NCI-H2081 (cell line): ENCODE measurements at places on chromosomes 11 and 22.
A peak's percentile ranks its signal among the peaks of the same experiment; 100 is the strongest.

DNA sequence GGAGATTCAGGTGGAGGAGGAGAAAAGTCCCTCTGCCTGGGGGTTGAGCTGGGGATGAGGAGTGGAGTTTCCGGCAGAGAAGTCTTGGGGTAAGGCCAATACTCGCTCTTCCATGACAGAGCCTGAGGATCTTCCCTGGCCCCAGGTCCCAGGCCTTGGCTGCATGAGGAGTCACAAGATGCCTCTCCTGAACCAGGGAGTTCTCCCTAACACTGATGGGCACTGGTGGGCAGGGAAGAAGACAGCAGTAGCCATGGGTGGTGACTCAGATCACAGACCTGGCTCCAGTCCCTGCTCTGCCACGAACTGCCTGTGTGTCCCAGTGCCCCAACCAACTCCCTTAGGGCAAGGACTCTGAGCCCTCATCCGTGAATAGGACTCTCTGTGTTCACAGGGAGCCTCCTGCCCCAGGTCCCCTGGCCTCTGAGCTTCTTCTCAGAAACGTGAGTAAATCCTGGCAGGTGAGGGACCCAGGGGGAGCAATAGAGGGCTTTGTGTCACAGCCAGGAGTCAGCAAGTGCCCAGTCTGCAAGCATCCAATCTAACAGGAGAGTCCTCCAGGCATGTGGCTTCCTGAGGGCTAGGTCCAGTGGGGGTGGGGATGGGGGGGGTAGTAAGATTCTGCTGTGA, 45.5 kb upstream of the FTH1 start:
- no peak for DNase-seq

GRCh38 chr11:76824083-76824939, 36.4 kb upstream of the ACER3 start:
- DNase-seq, result no peak

DNA sequence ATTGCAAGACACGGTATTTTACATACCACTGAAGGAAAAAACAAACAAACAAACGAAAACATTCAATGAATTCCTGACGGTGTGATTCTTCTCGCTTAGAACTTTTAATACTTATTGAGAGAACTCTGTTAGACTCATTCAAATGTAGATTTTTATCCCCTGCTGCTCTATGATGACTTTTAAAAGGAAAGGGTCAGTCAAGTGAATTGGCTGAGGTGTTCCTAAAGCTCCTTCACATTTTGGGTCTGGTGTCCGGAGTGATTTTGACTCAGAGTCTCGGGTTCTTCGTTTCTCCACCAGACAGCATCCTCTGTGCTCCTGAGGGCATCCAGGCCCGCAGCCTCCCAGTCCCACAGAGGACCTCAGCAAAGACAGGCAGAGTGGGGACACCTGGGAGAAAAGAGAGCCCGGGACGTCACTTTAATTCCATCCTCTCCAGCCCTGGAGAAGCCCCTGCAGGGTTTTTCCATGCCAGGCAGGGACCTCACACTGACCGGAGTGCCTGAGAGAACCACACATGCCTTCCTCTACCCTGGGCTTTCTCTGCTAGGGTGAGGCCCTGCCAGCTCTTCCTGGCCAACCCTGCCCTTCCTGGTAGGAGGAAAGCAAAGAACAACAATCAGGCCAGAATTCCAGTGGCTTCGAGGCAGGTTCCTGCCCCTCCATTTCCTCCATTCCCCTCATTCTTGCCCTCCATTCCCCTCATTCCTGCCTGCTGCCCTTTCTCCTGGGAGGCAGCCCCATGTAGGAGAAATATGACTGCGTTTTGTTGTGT, 1.4 kb upstream of the CSF2RB start:
- DNase-seq, result no peak

GRCh38 chr11:33842236-33842915, 49.5 kb downstream of the LMO2 start:
- peak; percentile 35 for DNase-seq

DNA sequence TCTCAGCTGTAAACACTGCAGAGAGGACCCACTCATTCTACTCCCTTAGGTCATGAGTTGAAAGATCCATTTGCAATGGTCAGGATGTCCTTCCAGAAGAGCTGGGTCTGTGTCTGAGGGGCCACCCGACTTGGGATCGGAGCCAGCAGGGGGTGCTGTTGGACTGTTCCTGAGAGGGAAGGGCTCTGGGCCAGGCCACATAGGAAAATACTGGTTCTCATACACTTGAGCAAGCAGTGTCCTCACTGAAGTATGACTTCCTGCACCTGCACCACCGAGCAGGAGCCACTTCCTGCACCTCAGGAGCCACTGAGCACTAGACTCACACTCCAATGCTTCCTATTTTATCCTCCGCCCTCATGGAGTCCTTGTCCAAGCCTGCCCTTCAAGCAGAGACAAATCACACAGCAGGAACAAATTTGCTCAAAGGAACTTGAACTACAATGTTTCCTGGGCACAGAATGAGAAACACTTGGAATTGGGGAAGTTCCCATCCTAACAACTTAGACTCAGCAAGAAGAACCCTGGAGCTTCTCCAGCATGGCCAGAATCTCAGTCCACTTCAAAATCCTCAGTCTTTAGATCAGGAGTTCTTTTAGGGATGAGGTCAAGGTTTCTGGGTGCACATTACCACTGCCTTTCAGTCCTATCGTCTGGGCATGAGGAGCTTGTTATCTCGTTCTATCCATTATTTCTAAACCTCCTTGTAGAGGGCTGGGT, 36.6 kb upstream of the VPREB1 start:
- DNase-seq, result peak; percentile 45

GRCh38 chr11:33598426-33599069, 102.1 kb downstream of the C11orf91 start:
- peak; percentile 45 for DNase-seq

DNA sequence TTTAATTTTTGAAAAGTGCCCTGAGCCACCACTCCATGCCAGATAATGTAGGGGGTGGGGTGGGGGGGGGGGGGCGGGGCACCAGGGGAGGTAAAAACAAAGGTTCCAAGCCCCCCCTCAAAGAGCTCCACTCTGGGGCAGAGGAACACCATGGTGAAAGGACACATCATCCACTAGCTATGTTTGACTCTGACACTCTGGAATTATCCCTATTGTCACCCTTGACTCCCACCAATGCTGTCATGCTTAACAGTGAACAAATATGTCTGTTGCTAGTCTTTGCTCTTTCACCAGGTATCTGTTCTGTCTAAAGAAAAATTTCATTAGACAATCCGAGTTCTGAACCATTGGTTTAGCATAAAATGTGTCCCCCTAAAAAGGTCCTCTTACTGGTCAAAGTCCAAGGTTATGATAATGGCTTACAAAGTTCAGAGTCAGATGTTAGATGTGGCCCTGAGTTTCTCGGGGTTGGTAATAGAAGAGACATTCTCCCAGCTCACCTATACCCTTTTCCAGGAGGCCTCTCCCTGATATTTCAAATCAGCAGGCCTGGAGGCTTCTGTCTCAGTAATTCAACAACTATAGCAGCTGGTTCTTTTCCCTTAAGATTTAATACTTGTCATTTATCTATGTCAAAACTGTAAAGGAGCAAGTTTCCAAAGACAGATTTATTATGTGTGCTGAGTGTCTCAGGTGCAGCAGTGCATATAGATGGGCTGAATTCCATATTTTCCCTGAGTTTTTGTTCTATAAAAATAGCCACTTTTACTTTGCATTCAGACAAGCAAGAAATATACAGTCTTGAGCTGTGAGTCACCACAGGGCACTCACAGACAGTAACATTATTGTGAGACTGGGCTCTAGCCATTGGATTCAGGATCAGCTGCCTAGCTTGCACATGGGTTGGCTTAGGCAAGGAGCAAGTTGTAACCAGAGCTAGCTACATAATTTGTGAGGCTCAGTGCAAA, 174.1 kb downstream of the CSNK2A3 start:
- no peak for DNase-seq

GRCh38 chr11:125239585-125240560, 75.3 kb downstream of the PKNOX2 start:
- DNase-seq, result no peak
